GM04503 (cell line): ENCODE measurements at places on chromosomes 2 and 18.
A peak's percentile ranks its signal among the peaks of the same experiment; 100 is the strongest.

- DNase-seq: no peak
These were observed 452 bp downstream of the RAPH1 start for GRCh38 chr2:203534621-203535077.

- no peak for DNase-seq
These were observed 51.3 kb upstream of the CERS6 start for GRCh38 chr2:168404764-168405163.

DNA sequence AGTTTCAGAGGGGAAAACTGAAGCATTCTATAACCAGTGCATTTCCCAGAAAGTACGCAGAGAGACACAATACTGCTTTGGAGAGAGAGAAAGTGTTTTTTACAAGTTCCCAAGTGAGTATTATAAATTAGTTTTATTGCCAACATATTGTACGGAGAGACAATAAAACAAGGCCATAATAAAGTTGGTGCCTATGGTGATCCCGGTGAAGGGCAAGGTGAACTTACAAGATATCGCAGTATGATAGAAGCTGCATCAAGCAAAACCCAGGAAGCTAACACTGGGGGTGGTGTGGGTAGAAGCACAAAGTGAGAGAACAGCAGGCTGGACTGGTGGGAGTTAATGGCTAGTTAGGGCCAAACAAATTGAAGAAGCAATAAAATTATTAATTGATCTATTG lies 7.5 kb downstream of the TMSB10 start:
- no peak for DNase-seq

DNA sequence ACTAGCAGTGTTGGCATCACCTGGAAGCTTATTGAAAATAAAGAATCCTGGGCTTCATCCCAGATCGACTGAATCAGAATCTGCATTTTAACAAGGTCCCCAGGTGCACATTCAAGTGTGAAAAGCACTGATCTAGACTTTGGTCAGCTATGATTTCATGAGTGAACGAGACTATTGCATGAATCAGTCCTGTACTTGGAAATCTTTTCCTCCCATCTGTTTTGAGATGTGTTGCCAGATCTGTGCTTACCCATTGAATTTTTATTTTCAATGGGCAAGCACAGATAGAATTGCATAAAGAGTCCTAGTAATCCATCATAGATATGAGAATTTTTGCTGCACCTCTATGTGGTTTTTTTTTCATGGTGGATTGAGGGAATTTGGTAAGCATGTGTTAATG lies 64.0 kb downstream of the PMS1 start:
- DNase-seq: peak; percentile 39

GRCh38 chr2:105607920-105608504 lies 136.7 kb upstream of the NCK2 start:
- no peak for DNase-seq

- no peak for DNase-seq
These were observed 265.9 kb downstream of the SETBP1 start for GRCh38 chr18:44946529-44947113.

- DNase-seq: no peak
These were observed 14.2 kb upstream of the TTC21B start for GRCh38 chr2:165967746-165968145.

DNA sequence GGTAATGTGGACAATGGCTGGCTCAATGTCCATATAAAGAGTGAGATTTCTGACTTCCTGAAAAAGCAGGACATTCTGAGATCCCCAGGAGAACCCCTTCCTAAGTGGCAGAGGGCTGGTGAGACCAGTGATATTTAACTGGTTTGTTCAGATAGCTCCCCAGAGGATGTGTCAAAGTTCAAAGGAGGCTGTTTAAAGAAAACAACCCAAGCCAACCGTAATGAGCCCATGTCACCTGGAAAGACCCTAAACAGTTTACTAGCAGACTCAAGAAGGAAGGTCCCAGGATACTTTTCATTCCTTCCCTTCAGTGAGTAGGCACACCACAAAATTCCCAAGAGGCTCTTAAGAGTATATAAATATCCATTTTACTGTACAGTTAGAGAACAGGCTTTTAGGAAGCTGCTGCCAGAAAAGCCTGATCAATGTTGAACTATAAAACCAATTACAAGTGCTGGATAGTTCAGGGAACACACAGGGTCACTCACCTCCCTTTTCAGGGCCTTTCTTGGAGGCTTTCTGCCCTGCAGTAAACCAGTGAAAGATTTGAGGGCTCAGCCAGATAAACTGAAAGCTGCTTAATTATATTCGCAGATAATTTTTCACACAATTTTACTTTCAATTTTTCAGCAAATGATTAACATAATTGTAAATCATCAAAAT lies 293.5 kb downstream of the ASXL3 start:
- no peak for DNase-seq

DNA sequence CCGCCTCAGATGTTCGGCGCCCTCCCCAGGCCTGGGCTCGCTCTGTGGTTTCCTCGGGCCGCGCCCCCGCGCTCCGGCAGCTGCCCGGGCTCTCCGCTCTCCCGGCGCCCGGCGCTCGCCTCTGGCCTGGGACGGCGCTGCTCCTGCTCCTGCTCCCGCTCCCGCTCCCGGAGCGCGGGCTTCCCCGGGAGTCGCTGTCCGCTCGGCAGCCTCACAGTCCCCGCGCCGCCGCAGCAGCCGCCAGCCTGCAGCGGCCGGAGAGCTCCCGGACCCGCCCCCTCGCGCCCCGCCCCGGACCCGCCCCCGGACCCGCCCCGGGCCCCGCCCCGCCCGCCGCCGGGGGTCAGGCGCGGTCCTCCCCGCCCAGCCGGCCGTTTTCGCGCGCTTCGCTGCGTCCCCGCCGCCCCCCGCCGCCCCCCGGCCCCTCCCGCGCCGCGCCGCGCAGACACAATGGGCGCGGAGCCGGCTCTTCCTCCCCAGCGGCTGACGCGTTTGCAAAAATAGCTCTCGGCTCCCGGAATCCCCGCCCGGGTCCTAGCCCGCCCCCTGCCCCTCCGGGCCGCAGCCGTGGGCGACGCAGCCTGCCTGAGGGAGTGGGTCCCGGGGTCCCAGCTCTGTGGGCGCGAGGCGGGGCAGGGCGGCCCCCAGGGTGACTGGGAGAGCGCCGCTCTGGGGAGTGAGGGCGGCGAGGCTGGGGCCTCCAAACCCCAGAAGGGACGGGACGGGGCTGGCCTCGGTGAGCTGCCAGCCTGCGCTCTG lies at the start of gene ARL4C:
ARL4C (minus strand) TSS at position 247 of the 759 bp plus-strand sequence. CDS start 495 bp downstream, outside the sequence.
- no peak for DNase-seq

DNA sequence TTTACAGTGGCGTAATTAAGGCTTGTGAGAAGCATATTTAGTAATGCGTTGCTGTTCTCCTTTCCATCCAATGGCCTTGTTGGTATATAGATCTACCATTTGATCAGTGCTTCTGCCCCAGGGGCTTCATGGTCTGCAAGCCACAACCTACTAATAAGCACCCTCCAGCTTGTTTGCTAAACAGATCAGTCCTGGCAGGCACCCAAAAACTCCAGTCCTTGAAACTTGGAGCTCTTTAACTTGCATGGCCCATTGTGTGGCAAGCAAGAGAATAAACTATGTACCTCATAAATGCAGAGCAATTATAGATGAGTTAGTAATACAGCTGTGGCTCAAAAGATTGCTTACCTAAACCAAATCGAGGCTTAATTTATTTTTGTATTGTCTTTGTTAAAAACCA lies 158.5 kb downstream of the FTCDNL1 start:
- no peak for DNase-seq

DNA sequence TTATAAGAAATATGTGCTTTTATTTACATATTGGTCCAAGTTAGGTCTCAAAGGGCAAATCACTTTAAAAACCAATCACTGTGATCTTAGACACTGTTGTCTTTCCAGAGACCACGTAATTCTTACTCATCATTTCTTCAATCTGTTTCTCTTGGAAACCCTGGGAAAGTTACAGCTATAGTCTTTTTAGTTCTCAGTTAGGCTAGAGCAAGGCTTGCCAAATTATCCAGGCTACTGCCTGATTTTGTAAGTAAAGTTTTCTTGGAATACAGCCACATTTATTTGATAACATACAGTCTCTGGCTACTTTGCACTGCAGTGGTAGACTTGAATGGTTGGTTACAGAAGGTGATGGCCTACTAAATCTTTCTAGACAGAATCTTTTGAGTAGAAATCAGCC lies 106.0 kb downstream of the KIAA1328 start:
- DNase-seq: peak; percentile 68

DNA sequence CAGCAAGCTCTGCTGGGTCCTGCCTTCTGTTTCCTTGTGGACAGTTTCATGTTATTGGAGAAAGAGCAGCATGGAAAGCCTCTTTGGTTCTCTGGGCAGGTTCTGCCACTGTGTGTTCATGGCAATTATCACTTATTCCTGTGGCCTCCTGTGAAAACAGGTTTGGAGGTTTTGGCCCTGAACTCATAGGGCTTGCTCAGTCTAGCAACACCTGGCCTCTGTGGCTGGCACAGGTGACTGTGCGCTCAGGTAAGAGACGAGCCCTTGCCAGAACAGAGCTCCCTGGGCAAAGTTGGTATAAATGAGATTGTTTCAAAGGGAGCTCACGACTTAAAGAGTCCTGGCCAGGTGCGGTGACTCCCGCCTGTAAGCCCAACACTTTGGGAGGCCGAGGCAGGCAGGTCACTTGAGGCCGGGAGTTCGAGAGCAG lies 5.7 kb downstream of the CEP68 start:
- DNase-seq: no peak

DNA sequence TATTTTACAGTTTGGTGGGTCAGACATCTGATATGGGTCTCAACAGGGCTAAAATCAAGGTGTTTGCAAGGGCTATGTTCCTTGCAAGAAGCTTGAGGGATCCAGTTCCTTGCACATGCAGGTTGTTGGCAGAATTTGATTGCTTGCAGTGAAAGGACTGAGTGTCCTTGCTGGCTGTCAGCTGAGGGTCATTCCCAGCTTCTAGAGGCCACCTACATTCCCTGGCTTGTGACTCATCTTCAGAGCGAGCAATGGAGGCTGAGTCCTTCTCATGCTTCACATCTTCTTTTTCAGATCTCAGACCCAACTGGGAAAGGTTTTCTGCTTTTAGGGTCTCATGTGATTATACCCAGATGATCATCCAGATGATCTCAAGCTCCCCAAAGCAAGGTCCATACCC lies 12.4 kb downstream of the MEX3C start:
- DNase-seq: no peak
